CD4-positive, alpha-beta T cell treated with Interleukin-15 for 4 hours (primary cell): ENCODE measurements at places on chromosomes 3 and 15.

GRCh38 chr3:3848923-3849275 is 49.7 kb downstream of the LRRN1 start:
- DNase-seq = no peak

DNA sequence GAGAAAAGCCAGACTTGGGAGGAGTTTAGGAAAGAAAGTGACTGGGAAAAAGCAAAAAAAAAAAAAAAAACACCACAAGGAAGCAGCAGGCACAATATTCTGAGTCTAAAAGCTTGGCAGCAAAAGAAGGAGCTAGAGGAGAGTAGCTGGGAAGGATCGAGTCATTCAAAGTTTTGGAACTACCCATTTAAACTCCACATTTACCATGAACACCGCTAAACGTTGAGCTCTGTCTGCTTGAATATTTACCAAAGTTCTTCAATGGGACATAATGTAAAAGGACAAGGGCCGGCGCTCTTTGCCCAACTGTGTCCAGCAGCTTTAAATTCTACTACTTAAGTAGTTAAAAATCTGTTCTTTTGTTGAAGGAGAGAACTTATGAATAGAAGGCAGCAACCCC is 481.9 kb downstream of the FOXP1 start:
- no peak for DNase-seq

GRCh38 chr3:128679338-128679737 is 28.7 kb upstream of the RPN1 start:
- DNase-seq = no peak

DNA sequence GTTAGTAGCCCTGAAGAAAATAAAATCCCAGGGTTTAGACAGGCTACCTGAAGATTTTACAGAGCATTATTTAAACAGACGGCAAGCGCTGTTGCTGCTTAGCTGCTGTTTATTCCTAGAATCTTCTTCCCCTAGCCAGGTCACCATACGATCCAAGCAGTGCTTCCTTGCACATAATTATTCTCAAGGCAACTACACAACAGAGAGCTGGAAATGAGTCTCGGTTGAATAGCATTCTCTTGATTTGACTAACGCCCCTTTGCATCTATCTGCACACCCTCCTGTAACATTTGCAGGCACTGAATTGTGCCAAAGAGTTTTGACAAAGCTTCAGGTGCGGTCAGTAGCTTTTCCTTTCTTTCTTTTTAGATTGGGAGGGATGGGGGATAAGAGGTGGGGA is 564.4 kb downstream of the TBL1XR1 start:
- DNase-seq = no peak

GRCh38 chr3:155097009-155097349 is 16.9 kb downstream of the MME start:
- no peak for DNase-seq

DNA sequence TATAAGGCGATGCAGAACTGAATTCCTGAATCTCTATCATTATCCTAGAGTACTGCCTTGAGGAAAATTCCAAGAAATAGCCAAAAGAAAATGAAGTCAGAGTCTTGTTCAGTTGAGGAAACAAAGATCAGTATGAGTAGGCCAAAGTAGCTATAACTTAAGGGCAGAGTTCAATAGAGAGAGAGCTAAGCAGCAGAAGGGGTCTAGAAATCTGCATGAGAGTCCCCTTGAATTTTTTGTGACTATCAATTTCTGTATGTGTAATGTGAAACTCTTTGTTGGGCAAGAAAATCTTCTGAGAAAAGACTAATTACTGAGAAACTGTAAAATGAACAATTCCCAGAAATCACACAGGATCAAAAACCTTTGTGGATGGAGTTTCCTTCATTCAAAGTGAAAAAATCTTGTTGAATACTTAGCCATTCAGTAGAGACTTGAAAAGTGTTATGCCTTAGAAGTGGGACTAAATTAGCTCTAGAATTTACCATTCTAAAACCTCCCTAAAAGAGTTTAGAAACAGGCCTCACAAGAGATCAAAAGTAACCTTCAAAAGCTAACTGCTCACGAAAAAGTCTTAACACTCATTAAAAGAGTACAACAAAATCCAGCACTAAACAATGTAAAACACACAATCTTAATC is 43.1 kb upstream of the FNDC3B start:
- no peak for DNase-seq

GRCh38 chr3:134340982-134341365 is 33.3 kb downstream of the AMOTL2 start:
- no peak for DNase-seq

DNA sequence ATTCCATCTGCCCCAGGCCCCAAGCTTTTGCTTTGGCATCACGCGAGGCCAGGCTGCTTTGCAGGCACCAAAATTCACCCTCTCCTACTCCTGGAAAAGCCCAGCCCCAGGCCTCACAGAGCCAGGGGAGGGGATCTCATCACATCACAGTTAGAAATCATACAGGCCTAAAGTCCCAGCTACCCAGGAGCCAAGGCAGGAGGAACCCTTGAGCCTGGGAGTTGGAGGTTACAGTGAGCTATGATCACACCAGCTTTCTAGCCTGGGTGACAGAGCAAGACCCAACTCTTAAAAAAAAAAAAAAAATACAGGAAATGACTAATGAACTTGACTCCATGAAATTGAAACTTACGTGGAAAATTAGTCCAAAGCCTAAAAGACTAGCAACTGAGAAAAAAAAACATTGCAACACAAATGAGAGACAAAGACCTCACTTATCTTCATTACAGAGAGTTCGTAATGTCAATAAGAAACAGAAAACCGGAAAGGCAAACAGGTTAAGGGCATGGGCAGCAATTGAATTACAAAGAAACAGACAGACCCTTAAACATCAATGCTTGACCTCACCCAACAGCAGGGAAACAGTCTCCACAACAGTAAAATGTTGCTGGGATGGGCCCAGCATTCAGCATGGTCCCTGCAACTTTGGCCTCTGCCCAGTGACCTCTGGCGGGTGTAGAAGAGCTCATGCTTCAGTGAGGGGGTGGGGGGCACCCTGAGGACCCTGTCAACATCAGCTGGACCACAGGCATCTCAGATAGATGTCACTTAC is 151.5 kb downstream of the LRRK1 start:
- no peak for DNase-seq

DNA sequence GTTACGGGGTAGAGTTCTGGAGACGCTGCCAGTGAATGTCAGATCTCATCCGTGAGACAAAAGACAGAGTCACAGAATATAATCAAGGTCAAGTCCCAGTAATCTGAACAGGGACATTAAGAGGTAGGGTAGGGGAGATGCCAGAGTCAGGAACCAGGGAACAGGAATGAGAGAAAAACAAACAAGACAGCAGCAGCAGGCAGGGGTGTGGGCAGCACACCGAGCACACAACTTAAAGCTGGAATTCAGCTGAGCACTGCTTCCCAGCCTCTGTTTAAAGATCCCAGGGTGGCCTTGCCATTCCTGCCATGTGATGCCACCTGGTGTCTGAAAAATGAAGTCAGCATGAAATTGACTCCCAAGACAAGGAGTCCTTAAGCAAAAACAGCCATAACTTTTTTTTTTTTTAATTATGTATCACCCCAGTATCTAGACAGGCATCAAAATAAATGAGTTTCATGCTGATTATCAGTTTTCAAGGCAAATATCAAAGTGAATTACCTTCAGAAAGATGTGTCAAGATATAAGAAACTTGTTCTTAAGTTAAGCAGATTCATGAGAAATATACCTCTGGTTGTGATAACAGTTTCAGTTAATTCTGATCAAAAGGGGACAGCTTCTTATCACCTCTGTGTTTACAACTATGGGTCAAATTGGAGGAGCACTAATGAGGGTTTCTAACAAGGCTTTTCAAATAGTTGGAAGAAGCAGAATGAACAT is 203.7 kb downstream of the SLC9A9 start:
- no peak for DNase-seq

GRCh38 chr3:41698898-41699297 is 263.0 kb downstream of the ULK4 start:
- no peak for DNase-seq
